T-helper 17 cell (primary cell): ENCODE measurements at places on chromosomes 4 and X.

- DNase-seq = no peak
Measured at GRCh38 chrX:38859602-38860001, 58.3 kb downstream of the MID1IP1 start.

DNA sequence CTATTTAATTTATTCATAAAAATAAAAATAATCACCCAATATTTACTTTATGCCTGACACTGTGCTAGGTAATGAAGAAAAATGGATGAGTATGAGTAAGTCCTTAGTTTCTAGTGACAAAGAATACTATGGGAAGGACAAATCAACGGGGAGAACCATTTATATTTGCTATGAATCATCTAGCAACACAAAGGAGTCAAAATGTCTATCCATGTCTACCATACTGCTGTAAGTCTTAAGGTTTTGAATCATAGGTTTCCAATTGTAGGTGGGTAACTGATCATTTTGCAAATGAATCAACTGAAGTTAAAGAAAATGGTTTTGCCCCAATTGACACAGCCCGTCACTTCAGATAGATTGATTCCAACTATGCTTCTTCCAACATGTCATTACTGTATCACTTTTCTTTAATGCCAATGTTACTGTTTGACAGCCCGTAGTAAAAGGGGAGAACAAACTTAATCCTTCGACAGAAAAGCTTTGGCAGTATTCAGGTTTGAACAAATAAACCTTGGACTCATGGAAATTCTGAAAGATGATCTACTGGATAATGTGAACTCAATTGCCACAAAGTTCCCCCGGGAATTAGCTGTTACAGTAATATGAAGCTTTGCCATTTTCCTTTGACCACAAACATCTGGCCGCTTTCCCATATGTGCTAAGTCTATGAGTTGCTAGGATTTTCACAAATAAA is 3.2 kb downstream of the TDO2 start:
- no peak for DNase-seq

- DNase-seq = no peak
Measured at GRCh38 chr4:5403746-5404497, 304.4 kb downstream of the EVC2 start.

GRCh38 chr4:518569-519083 is 19.6 kb downstream of the PIGG start:
- DNase-seq = no peak

- DNase-seq = no peak
Measured at GRCh38 chr4:17112292-17112659, 213.8 kb upstream of the LDB2 start.

- DNase-seq = no peak
Measured at GRCh38 chrX:46992070-46992469, 79.8 kb downstream of the JADE3 start.

DNA sequence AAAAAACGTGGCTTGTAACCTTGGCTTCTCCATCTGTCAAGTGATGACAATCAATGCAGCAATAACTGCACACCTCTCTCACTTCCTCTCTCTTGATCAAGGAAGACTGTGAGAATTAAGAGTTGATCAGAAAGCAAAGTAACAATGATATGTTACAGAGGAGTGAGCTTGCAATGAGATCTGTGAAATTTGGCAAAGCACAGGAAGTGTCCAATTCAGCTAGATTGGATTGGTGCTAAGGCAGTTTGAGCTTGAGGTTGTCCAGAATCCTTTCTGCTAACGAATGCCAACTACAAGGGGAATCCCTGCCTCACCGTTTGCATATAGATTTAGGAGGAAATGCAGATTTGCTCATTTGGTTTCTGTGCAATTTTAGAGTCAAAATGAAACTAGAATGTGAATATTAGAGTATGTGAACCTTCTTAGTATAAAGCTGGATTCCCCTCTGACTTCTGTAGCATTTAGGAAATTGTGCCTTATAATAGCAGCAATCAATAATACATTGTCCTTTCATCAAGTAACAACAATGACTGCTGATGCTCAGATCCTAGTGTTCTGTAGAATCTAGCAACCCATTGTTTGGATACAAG is 346.4 kb downstream of the PTTG2 start:
- no peak for DNase-seq

- DNase-seq = no peak
Measured at GRCh38 chr4:139978692-139979091, 175.3 kb downstream of the MAML3 start.

DNA sequence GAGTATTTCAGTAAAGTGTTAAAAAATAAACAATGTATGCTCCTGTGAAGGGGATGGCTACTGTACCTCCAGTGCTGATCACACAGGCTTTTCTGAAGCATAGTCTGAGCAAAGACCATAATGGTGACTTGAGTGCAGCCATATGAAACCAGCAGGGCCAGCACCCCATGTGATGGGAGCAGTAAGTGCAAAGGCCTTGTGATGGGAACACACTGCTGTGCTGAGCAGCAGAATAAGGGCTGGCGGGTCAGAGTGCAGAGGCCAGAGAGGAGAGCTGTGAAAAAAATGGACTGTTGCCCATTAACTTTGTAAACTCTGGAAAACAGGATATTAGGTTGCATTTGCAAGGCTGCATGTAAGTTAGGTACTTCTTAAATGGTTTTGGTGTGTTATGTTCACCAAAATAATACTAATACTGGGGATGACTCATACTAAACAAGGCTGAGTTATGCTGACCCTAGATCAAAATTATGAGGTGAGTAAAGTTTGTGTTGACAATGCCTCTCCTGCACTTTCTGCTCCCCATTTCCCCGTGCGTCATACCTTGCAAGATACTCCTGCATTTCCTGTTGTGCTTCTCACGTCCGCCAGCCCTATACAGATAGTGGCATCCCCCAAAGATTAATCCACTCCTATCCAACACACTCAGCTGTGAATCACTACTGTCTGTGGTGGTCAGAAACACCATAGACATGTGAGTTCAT is 67.0 kb upstream of the FAM9A start:
- no peak for DNase-seq

- no peak for DNase-seq
Measured at GRCh38 chr4:35461931-35462659, 782.2 kb downstream of the ARAP2 start.

DNA sequence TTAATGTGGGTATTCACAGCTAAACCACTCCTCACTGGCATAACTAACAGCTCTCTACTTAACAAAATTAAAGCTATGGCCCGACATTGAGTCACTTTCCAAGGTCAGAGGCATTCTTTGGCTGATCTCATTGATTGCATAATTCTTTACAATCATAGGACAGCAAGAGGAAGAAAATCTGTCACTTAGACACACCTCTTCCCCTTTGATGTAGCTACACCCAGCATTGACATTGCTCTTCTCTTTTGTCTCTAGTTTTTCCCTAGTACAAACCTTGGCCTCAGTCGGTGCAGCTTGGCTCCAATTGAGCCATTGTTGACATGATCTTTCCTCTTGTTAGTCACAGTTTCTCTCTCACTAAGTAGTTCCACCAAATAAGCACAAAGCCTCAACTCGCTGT is 313.3 kb upstream of the ACTRT1 start:
- DNase-seq = no peak

- no peak for DNase-seq
Measured at GRCh38 chr4:3873408-3874027, 107.3 kb downstream of the ADRA2C start.

GRCh38 chr4:119765951-119766350 is 137.3 kb upstream of the PDE5A start:
- DNase-seq = no peak

DNA sequence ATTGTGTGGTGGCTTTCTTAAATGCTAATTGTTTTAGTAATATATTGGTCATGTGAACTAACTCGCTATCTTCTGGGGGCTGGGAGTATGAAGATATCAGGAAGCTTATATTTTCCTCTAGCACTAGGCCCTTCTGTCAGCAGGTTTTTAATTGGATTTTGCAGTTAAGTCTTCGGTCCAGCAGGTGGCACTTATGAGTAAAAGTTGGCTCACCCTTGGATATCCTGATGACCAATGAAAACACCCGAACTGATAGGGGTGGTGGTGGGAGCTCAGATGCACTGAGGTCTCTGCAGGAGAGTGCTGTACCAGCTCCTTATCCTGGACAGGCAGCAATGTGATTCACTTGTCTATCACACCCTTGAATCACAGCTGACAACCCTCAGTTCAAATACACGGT is 1365.8 kb upstream of the DIAPH2 start:
- no peak for DNase-seq
